NT2/D1 (cell line): ENCODE measurements at places on chromosomes 1 and 21.

DNA sequence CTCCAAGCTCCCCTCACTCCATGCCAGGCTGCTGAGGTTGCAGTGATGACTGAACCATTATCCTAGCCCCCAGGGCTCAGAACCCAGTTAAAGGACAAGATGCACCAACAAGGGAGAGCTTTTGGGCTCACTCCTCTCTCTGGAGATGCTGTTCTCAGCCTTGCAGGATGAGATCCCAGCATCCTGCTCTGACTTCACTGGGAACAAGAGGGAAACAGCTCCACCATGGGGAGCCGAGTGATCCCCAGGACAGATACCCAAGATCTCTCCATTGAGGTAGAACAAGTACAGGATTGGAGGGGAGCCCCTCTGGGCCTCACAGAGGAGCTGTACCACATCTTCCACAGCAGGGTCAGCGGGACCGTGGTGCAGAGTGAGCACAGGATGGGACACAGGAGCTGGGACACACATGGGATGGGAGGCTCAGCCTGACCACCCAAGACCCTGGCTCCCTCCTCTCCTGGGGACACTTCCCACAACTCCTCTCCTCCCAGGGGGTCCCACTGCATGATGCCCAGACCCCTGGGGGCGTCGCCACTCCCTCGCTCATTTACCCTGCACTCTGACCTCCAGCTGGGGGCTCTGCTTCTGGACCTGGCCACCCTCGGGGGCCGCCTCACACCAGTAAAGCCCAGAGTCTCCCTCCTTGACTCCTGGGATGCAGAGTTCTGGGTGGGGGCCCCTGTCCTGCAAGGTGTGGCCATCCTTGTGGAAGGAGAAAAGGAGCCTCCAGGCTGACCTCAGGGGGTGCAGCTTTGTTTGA is 18.6 kb upstream of the SLAMF9 start:
- DNase-seq: no peak

DNA sequence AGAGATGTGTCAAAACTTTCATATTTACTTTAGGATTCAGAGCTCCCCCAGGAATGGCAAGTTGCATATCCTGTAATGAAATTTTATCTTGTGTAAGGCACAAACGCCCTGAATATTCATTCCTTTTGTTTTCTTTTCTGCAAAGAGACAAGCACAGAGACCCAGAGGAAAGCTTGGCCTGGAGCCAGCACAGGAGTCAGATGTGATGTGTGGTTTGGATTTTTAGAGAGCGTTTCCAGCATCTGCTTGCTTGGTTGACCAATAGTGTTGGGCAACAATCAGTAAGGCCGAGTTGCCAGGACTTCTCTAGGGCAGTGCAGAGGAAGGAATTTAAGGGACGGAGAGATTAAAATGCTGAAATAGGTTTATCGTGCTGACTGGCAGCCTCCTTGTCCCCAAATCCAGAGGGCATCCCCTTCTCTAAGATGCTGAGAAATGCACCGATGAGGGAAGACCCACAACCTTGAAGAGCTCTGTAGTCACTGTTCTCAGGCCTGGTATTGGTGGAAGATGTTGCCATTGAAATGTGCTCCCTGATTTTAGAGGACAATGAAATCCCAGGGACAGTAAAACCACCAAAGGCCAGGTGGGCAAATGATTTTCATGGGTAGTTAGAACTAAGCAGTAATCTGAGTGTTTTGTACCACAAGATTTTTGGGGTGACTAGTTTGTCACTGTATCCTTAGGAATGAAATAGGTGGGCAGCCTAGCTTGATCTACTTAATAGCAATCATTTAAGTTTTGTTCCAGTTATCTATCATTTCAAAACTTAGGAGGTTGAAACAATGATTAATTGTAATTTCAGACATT is 37.9 kb upstream of the RHOU start:
- no peak for DNase-seq

DNA sequence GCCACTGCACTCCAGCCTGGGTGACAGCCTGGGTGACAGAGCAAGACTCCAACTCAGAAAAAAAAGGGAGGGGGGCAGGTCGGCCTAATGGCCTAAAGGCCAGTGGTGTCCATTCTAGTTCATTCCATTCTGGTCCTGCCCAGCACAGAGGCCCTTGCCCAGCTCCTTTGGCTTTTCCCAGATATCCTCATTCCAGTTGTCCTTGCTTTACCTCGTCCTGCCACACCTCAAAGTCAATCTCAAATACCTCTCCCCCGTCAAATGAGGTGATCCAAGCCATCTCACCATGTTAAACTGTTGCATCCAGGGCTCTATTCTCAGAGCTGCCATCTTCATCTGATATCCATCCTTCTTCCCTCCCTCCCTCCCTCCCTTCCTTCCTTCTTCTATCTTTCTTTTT is 19.9 kb upstream of the PIK3CD start:
- no peak for DNase-seq

GRCh38 chr1:87150143-87150542 is 178.5 kb upstream of the LMO4 start:
- DNase-seq: no peak

DNA sequence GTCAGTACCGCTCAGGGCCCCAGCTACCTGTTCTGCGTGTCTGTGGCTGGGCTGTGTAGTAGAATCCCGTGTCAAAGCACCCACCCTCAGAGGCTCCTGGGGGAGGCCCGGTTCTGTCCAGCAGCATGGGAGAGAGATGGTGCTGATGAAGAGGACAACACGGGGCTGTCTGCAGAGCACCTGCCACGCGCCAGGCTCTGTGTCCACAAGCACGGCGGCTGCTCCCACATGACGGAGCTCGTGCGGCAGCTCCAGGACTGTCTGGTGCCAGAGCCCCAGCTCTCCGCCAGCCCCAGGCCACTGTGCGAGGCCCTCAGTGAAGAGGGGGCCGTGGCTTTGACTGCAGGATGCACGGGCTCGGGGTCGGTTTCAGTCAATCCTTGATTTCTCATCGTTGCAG is 42.0 kb upstream of the TSPEAR start:
- no peak for DNase-seq

DNA sequence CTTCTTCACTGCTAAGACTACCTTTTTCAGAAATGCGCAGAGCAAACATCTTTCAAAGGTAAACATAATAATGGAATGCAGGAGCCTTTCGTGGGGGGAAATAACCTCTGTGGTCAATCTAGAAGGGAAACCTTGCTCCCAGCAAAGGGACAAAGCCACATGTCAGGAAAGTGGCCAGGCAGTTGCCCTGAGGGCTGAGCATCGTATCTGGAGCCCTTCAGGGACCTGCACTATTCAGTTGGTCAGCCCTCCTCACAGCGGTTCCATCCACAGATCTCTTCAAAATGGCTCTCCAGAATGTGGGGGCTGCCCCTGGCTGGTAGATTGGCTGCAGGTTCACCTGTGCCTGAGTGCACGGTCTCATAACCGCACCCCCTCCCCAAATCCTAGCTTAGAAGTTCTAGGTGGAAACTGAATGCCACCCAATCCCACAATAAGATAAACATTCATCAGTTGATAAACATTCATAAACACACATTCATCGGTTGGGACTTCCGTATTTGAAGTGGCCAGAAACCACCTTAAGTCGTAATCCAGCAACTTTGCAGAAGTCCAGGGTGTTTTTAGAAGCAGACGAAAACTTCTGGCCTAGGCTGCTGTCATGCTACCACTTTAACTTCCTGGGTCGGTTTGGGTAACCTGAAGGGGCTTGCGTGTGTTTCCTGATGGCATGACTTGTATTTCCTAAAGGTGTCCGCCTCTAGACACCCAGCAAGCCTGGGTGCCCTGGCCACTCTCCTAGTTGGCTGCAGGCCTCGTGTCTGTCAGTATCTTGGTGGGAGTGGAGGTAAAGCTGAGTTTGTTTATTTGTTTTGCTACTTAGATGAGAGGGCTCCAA is 50.5 kb downstream of the RASSF5 start:
- no peak for DNase-seq

- DNase-seq: no peak
Observed at GRCh38 chr1:204511366-204511765, 4.8 kb upstream of the MDM4 start.

GRCh38 chr1:206704226-206704625 is 19.5 kb downstream of the MAPKAPK2 start:
- no peak for DNase-seq
